ENCODE measurements at places on chromosomes 5 and 9. TPM values are rescaled to one million over a fixed set of nuclear protein-coding genes. Genes with fewer than 3 reads are reported as not detected.

DNA sequence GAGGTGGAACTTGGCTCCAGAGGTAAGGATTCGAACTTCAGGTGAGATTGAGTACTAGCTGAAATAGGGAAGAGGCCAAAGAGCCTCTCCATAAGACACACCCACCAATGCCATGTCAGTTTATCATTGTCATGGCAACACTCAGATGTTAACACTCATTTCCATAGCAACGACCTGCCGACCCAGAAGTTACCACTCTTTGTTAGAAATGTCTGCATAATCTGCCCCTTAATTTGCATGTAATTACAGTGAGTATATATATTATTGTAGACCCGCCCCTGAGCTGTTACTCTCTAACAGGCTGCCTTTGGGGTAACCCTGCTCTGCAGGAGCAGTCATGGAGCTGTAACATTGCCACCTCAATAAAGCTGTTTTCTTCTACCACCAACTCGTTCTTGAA is 10.2 kb upstream of the NTRK2 start:
- no peak for DNase-seq

GRCh38 chr5:159773062-159773924 is 143.0 kb upstream of the ADRA1B start:
- DNase-seq, result peak; percentile 97

DNA sequence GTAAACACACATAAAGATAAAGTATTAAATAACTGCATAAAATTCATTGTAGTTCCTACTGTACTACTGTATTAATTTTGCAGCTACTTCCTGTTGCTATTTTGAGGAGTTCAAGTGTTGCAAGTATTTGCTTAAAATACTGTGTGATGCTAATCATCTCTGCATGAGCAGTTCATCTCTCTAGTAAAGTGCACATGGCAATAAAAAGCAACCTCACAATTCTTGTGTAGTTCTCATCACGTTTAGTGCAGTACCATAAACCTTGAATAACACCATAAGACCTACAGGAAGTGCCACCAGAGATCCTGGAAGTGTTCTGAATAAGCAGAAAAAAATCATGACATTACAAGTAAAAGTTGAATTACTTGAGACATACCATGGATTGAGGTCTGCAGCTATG is 34.6 kb downstream of the CPLANE1 start:
- no peak for DNase-seq

Gene GLDC
- total RNA-seq, result 0.11 TPM

Measured in GM23248 (cell line).